NCI-H187 (cell line): ENCODE measurements at places on chromosomes 5 and 9.

DNA sequence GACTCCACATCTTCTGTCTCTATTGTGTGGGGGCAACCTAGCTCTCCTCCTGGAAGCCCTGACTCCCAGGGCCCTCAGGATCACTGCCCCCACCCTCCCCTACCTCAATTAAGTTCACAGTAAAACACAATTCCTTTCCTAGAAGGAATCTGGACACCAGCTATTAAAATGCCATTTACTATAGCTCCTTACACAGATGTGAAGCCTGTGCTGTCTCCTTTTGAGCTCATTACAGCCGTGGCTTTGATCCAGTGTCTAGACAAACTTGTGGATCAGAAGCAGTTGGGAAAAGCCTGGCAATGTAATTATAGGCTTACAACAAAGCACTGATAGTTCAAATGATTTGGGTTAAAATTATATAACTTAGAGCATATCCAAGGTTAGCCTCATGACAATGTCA is 107.0 kb upstream of the SMIM23 start:
- DNase-seq: no peak

DNA sequence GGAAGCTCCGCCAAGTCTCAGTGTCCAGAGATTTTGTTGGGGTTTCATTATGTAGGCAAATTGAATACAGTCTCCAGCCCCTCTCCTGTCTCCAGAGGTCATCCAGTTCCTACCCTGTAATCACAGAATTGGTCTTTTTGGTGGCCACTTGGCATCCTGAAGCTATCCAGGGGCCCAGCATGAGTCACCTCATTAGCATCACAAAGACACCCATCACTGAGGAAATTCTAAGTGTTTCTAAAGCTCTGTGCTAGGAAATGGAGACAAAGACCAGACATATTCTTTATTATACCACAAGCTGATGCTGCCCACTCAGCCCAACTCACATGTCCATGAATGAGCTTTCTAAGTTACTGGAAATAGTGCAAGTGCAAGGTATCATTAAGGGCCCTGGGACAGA is 229.9 kb downstream of the DOCK8 start:
- no peak for DNase-seq

DNA sequence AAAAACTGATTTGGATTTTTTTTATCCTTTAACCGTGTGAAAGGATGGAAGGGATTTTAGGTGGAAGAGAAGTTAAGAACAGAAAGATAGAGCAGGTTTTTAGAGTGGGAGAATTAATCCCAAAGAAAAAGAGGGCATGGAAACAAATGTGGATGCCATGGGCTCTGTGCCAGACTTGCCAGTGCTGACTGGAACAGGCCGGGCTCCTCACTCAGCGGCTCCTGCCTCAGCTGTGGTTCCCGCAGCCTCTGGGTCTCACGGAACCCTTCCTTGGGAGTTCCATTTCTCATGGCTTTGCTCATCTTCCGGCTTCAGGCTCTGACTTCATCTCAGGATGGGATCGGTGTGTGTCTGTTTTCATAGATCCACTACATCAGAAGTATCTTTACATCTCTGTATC is 30.4 kb upstream of the SLC2A8 start:
- DNase-seq: no peak

DNA sequence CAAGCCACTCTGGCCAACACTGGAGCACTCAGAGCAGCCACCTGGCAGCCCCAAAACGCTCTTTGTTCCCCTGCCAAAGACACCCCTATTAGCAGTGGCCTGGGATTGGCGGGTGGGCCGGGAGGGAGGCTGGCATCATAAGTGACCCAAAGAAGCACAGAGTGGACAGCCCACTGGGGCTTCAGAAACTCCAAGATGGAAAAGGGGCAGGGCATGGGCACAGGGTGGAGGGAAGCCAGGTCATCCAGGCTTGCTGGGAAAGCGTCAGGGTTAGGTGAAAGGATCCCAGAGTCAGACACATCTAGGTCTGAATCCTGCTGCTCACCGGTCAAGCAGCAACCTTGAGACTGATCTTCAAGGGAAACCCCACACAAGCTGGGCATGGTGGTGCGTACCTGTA is 14.8 kb downstream of the EEIG1 start:
- DNase-seq: no peak

DNA sequence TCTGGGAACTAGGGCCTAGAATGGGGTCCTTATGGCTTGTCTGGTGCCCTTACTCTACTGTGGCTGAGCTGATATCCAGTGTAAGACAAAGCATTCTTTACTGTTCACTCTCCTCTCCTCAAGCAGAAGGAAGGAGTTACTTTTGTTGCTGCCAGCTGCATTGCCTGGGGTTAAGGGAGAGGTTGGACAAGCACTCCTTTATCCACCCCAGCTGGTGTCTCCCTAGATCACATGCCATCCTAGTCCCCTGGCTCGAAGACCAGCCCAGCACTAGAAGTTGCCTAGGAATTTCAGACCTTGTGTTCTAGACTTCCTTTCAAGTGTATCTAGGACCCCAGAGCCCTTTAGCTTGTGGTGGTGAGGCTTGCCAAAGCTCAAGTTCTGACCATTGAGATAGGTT is 1051.5 kb upstream of the C9orf72 start:
- no peak for DNase-seq

- no peak for DNase-seq
These were observed 2.7 kb downstream of the CXCL14 start for GRCh38 chr5:135576075-135576599.

- DNase-seq: no peak
These were observed 5.1 kb downstream of the DBN1 start for GRCh38 chr5:177468329-177468684.

DNA sequence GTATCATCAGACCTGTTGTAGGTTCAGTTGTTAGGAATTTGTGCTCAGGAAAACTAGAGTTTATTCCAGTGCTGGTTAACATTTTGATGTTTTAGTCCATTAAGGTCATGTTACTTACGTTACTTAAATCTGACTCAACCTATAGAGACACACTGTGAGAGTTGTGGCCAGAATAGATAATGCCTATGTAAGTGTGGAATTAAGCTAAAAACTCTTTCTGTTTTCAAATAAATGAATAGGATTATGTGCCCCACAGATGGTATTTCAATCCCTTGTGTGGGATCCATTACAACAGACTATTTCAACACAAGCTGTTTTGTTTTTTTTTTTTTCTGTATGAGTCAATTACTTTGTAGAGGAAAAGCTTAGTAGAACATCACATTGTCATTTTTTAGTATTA is 68.1 kb downstream of the MEGF10 start:
- DNase-seq: no peak

DNA sequence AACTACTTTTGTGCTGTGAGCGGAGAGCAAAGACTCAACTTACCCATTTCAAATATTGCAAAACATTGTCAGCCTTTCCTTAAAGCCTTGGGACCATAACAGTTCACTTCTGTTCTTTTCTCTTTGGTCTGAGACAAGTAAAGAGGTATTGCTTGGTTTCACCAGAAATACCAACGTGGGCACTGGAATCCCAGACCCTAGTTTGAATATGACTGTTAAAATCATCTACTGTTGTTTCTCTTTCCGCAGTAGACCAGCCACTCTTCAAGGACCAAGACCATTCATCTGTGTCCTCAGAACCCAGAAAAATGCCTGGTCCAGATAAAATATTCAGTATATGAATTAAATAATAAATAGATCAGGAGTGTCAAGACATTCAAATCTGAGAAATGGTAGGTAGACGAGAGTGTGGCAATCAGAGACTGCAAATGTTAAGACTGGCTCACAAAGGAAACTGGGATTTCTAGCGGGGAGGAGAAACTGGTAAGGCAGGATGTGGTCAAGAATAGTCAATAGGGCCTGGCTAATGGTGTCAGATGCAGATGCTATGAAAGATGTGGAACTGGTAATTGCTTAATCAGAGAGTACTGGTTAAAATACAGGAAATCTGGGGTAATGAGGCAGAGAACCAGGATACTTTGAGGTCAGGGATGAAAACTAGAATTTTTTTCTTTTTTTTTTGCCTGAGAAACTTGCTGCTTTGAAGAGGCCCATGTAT is 82.1 kb upstream of the IL33 start:
- DNase-seq: no peak

DNA sequence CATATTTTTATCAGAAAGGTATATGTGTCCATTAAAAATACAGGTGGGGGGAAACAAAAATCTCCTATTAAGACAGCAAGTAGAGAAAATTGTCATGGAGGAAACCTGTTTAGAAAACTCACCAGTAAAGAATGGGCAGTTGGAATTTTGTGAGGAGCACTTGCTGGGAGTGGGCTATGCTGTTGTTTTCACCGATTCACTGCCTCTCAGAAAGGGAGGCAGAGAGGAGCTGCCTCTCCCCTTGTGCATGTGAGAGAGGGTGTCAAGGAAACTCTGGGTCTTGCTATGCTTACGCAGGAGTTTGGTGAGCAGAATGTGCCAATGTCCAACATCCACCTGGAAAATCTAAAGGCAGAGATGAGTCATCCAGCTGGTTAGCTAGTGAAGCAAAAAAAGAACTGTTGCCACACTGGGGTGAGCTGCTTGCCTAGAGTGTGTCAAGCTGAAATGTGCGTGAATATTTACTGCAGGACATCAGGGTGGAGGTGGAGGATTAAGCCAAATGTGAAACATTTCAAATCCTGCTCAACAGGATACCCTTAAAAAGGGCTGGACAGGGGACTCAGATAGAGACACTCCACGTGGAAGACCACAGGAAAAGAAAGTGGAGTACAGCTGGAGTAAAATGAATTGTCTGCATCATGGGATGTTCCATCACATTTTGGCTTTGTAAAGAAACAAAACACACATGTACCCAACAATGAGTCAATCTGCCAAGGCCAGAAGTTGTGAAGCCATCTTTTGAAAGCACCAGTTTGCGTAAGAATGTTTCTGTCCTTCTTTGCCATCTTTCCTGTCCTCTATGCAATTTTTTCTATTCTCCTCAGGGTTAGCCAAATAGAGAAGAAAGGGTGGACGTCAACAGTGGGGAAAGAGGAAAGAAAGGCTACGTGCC is 449.7 kb upstream of the MPDZ start:
- DNase-seq: no peak
